Peyer's patch (tissue), 4 donors: ENCODE measurements at places on chromosomes 12 and 14.

DNA sequence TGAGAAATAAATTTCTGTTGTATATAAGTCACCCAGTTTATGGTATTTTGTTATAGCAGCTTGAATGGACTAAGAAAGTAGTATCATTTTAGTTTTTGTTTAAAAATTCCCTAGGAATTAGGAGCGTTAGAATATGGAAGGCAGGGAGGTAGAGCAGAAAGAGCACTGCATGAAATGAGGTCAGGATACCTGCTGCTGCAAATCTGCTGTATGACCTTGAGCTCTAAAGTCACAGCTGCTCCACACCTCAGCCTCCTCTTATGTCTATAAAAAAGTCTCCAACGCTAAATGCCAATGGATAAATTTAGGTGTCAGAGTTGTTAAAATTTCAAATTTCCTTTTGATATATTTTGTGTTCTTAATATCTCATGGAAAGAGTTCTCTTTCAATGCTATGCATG, 181.0 kb upstream of the GZMB start:
- peaks cover 55% of the 10 kb centered on the region for H3K4me1 ChIP-seq
- no peaks in the 10 kb centered on the region for H3K27me3 ChIP-seq
- no peak overlapping the region for H3K4me3 ChIP-seq
- no peak for DNase-seq

DNA sequence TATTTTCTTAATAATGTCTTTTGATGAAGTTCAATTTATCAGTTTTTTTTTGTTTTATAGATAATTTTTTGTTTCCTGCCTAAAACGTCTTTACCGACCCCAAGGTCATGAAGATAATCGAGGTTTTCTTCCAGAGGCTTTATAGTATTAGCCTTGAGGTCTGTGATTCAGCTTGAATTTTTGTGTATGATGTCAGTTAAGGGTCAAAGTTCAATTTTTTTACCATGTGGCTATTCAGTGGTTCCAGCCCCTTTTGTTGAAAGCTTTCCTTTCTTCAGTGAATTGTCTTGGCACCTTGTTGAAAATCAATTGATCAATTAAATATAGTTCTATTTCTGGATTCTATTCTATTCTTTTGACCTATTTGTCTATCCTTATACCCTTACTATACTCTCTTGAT, 3.2 kb upstream of the MGST1 start:
- no peaks in the 10 kb centered on the region for H3K36me3 ChIP-seq
- H3K27ac ChIP-seq = no peak overlapping the region
- no peaks in the 10 kb centered on the region for H3K27me3 ChIP-seq
- H3K4me3 ChIP-seq = no peak overlapping the region

GRCh38 chr14:93716746-93717667, 71.3 kb downstream of the PRIMA1 start:
- no peaks in the 10 kb centered on the region for H3K4me1 ChIP-seq
- no peak overlapping the region for H3K27ac ChIP-seq
- no peak for DNase-seq

GRCh38 chr12:27975222-27976136, 2.9 kb upstream of the PTHLH start:
- H3K4me1 ChIP-seq = peaks cover 4% of the 10 kb centered on the region
- H3K27ac ChIP-seq = no peak overlapping the region
- no peaks in the 10 kb centered on the region for H3K36me3 ChIP-seq
- H3K27me3 ChIP-seq = no peaks in the 10 kb centered on the region

DNA sequence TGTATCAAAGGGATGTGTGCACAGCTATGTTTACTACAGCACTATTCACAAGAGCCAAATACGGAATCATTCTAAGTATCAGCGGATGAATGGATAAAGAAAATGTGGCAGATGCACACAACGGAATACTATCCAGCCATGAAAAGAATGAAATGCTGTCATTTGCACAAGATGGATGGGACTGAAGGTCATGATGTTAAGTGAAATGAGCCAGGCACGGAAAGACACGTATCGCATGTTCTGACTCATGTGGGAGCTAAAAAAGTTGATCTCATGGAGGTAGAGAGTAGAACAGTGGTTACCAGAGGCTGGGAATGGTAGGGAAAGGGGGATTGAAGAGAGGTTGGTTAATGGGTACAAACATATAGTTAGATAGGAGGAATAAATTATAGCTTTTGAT, 25.9 kb upstream of the ISM2 start:
- H3K27me3 ChIP-seq = no peaks in the 10 kb centered on the region
- no peak overlapping the region for H3K4me3 ChIP-seq
- no peaks in the 10 kb centered on the region for H3K36me3 ChIP-seq
- H3K27ac ChIP-seq = no peak overlapping the region
- no peaks in the 10 kb centered on the region for H3K4me1 ChIP-seq

DNA sequence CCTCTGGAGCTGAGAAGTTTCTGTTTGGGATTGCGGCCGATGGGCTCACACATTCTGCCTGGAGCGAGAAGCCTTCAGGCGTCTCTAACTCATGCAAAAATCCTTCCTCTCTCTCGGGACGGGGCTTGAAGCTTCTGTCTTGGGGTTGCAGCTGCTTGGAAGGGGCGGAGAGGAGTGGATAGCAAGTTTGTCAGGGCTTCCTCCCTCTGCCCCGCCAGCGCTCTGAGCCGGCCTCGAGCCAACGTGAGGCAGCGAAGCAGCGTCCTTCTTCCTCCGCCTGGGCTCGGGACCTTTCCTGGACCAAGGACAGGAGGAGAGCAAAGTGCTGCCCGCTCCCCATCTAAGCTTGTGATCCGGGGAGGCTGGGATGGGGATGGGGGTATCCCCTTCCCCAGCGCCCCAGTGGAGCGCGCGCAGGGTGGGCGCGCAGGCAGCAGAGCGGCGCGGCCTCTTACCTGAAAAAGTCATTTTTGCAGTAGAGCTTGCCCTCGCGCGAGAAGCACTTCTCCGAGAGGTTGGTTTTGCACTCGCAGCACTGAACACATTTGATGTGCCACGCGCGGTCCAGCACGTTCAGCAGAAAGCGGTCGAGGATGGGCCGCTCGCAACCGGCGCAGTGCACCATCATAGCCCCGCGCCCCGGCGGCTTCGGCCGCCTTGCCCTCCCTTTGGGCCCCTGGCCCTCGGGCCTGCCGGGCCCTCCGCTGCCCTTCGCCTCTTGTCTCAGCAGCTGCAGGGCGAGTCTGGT, 626 bp downstream of the LHX5 start:
- no peaks in the 10 kb centered on the region for H3K27me3 ChIP-seq
- DNase-seq = no peak
- no peak overlapping the region for H3K27ac ChIP-seq
- H3K36me3 ChIP-seq = no peaks in the 10 kb centered on the region

- no peaks in the 10 kb centered on the region for H3K27me3 ChIP-seq
- no peaks in the 10 kb centered on the region for H3K4me1 ChIP-seq
- DNase-seq = no peak
- H3K4me3 ChIP-seq = no peak overlapping the region
These were observed 31.5 kb upstream of the LIMA1 start for GRCh38 chr12:50314636-50315312.

DNA sequence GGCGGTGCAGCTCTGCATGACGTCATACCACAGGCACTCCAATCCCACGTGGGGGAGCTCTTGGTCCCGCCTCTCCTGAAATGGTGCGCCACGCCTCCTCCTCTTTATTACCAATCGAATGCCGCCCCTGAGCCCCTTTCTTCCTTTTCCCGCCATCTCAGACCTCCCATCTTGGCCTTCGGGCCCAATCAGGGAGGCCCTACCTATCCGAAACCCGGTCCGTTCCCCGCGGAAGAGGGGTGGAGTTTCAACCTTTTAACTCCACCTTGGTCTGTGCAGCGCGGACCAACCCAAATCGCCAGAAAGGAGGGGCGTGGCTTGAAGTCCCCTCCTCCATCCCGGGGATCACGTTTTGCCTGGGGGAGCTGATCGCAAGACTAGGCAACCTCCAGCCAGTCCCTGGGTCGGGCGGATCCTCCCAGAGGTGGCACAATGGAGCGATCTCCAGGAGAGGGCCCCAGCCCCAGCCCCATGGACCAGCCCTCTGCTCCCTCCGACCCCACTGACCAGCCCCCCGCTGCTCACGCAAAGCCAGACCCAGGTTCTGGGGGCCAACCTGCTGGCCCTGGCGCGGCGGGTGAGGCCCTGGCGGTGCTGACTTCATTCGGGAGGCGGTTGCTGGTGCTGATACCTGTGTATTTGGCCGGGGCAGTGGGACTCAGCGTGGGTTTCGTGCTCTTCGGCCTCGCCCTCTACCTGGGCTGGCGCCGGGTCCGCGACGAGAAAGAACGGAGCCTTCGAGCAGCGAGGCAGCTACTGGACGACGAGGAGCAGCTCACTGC, at the start of gene ESYT1:
ESYT1 (plus strand) TSS at position 380 of the 782 bp plus-strand sequence; CDS start at position 433, 53 bp downstream.
- peak; percentile 100 for DNase-seq
- no peaks in the 10 kb centered on the region for H3K27me3 ChIP-seq
- peaks cover 21% of the 10 kb centered on the region for H3K36me3 ChIP-seq

DNA sequence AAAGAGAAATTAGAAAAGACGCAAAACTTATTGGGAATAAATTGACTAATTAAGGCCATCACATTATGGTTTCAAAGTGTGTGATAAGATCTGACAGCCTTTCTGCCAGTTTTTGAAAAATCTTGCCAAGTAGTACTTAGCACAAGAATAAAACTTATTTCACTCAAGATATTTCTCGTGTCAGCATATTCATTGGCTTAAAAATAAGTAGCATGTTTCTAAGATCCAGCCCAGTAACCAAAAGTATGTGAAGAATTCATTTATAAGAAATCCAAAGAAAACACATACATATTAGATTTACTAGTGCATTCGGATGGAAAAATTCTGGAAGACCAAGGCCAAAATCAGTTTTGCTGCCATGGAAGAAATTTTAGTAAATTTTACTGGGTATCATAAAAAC, 1135.0 kb downstream of the GALC start:
- no peak overlapping the region for H3K4me3 ChIP-seq
- no peak for DNase-seq
- H3K27ac ChIP-seq = no peak overlapping the region

DNA sequence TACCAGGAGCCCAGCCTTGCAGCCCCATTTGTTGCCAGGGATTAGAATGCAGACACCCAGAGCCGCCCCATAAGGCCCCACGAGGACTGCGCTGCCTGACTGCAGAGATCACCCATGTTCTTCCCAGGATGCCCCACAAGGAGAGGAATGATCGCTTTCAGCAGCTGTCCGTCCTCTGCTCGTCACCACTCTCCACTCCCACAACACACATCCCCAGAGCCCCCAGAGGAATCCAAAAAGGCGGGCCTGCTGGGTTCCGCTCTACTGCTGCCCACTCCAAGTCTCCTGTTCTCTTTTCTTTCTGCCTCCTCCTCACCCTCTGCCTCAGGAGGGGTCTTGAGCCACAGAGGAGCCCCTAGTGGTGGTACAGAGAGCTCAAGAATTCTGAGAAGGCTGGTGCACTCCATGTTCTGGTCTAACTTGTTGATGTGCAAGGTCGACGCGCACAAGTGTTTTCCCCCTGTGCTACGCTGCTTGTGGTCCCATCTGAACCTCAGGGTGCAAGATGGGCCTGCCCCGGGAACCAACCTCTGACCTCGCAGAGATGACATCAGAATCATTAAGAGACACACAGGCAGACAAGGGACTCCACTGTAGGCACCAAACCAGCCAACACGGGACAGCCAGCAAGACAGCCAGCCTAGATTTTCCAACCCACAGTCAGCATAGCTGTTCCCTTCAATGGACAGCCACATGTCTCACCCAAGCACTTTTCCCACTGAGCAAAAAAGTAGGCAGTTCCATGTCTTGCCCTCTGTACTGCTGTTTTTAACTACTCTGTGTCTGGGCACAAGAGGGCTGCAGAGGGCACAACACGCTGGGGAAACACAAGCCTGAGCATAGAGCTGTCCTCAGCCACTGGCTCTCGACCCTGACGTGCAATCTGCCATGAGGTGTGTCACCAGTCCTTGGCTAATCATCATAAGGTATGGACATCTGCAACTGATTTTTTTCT, 29.9 kb downstream of the PXN start:
- no peak overlapping the region for H3K4me3 ChIP-seq
- peaks cover 10% of the 10 kb centered on the region for H3K4me1 ChIP-seq
- no peaks in the 10 kb centered on the region for H3K36me3 ChIP-seq
- H3K27me3 ChIP-seq = no peaks in the 10 kb centered on the region
- no peak for DNase-seq

GRCh38 chr12:57194253-57194652, 22.3 kb upstream of the NXPH4 start:
- no peaks in the 10 kb centered on the region for H3K4me1 ChIP-seq
- H3K27ac ChIP-seq = no peak overlapping the region
- H3K36me3 ChIP-seq = no peaks in the 10 kb centered on the region
- H3K4me3 ChIP-seq = no peak overlapping the region
- no peak for DNase-seq

GRCh38 chr12:72511906-72512305, 239.7 kb downstream of the TRHDE start:
- no peaks in the 10 kb centered on the region for H3K4me1 ChIP-seq
- no peak for DNase-seq
- no peaks in the 10 kb centered on the region for H3K27me3 ChIP-seq
- no peak overlapping the region for H3K4me3 ChIP-seq
- H3K36me3 ChIP-seq = no peaks in the 10 kb centered on the region
- no peak overlapping the region for H3K27ac ChIP-seq

- no peak for DNase-seq
- H3K36me3 ChIP-seq = peaks cover 25% of the 10 kb centered on the region
- H3K4me3 ChIP-seq = no peak overlapping the region
- H3K27me3 ChIP-seq = no peaks in the 10 kb centered on the region
These were observed 19.6 kb downstream of the NAP1L1 start for GRCh38 chr12:76064904-76065303.

- no peak for DNase-seq
- no peak overlapping the region for H3K4me3 ChIP-seq
- H3K27me3 ChIP-seq = no peaks in the 10 kb centered on the region
- H3K27ac ChIP-seq = no peak overlapping the region
These were observed 121.4 kb downstream of the TRMT5 start for GRCh38 chr14:60859525-60859924.

DNA sequence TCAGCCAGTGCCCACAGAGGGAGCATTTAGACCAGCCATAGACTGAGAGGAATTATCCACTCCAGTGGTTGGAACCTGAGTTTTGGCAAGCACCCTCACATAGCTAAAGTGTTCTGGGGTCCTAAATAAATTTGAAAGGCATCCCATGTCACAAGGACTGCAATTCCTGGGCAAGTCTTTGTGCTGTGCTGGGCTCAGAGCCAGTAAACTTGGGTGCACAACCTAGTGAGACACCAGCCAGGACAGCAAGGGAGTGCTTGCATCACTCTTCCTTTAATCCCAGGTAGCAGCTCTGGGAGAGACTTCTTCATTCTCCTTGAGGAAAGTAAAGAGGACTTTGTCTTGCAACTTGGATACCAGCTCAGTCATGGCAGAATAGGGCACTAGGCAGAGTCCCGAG, 142.0 kb upstream of the FSCB start:
- H3K27ac ChIP-seq = no peak overlapping the region
- H3K36me3 ChIP-seq = no peaks in the 10 kb centered on the region
- DNase-seq = no peak
- no peak overlapping the region for H3K4me3 ChIP-seq
- H3K27me3 ChIP-seq = no peaks in the 10 kb centered on the region

DNA sequence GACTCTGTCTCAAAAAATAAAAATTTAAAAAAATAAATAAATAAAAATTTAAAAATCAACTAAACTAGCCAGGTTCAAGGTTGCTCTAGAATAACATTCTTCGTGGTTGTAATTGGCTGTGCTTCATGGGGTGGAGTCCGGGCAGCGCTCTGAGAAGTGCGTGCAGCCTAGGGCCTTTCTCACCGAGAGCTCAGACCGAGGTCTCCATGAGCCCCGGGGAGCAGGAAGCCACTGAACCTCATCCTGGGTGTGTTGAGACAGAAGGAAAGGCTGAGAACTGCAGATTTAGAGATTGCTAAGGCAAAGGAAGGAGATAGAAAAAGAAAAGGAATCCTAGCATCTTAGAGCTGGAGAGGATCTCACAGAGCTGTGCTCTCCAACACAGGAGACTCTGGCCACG, 14.7 kb downstream of the P2RX4 start:
- no peak overlapping the region for H3K27ac ChIP-seq
- H3K4me3 ChIP-seq = no peak overlapping the region
- no peaks in the 10 kb centered on the region for H3K4me1 ChIP-seq
